ENCODE measurements at places on chromosomes 16 and 17.

- DNase-seq: no peak
These were observed 125.2 kb upstream of the EEF2KMT start for GRCh38 chr16:5222761-5223160.

DNA sequence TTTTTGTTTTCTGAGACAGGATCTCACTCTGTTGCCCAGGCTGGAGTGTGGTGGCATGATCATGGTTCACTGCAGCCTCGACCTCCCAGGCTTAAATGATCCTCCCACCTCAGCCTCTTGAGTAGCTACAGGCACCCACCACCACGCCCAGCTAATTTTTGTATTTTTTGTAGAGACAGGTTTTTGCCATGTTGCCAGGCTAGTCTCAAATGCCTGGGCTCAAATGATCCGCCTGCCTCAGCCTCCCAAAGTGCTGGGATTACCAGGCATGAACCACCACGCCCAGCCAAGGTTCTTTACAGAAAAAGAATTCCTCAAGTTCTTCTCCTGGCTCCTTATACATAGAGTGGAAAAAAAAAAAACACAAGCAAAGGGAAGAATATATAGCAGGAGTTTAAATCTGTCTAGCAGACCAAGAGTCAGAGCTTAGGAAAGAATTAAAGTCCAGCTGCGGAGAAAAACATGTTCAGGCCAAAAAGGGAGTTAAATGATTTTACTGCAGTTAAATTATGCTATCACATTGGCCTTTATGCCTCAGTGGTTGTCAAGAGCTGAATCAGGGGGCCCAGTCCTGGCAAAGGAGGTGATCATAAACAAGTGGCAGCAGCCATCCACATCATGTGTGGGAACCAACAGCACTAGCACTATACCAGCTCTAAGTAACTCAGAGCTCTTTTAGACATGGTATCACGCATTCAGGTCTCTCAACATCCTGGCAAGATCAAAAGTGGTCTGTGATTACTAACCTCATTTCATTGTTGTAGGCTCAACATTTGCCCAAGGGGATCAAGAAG is 39.3 kb downstream of the LIG3 start:
- no peak for DNase-seq

DNA sequence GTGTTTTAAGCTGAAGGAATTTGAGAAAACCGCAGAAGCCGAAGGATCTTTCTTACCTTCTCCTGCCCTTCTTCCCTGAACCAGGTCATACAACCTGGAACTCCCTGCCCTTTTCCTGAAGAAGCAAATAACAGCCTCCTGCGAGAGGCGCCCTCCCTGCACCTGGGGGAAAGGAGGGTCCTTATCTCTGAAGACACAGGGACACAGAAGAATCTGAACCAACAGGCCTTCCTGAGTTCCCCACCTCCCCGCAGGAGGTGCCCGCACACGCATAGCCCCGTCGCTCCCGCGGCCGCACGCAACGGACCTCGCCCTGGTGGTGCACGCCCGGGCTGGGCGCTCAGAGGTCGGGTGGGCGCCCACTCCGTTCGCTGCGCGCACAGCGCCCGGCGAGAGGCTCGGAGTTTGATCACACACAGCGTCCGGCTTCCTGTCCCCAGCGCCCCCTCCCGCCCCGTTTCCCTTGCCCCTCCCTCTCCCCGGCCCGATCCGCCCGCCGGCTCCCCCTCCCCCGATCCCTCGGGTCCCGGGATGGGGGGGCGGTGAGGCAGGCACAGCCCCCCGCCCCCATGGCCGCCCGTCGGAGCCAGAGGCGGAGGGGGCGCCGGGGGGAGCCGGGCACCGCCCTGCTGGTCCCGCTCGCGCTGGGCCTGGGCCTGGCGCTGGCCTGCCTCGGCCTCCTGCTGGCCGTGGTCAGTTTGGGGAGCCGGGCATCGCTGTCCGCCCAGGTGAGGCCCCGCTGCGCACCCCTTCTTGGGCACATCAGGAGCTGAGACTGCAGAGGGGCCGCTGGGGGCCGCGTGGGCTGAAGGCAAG is at the start of gene TNFSF12:
Gene TNFSF12 (plus strand): TSS at position 474 of the 816 bp plus-strand sequence. CDS start 96 bp downstream, at position 570.
- DNase-seq: no peak

DNA sequence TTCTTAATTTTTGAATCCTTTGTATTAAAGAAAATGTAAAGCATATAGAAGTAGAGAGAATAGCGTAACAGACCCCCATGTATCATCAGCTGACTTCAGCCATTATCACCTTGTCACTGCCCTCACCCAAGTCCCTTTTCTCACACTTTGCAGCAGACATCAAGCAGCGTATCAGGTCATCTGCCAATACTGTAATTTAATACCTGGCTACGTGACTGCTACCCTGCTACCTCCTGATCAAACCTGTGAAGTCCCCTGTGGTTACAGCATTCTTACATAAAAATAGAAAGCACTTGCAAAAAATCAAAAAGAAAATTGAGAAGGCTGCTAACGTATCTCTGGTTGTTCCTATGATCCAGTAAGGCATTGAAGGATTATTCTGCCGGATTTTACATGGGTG is 96.4 kb downstream of the PLCG2 start:
- DNase-seq: no peak

DNA sequence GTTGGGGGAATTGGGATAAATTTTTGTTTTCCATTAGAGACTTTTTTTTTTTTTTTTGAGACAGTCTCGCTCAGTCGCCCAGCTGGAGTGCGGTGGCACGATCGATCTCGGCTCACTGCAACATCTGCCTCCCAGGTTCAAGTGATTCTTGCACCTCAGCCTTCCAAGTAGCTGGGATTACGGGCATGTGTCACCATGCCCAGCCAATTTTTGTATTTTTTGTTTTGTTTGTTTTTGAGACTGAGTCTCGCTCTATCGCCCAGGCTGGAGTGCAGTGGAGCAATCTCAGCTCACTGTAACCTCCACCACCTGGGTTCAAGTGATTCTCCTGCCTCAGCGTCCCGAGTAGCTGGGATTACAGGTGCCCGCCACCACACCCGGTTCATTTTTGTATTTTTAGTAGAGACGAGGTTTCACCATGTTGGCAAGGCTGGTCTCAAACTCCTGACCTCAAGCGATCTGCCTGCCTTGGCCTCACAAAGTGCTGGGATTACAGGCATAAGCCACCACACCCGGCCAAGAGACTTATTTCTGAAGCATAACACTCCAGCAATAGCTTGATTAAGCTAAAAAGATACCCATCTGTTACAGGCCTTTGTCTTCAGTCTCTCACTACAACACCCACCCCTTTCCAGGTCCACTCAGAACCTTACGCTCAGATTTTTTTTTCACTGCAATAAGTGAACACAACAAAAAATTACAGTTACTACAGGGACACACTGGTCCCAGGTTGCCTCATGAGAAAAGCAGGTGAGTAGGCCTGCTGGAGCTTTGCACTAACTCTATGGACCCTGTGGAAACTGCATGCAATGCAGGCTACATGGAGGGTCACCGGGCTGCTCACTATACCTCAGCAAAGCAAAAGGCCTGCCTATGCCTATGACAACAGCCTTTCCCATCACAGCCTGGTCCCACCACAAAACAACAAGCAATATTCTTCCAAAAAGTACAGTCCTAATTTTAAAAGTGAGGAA is 34.6 kb downstream of the KANSL1 start:
- DNase-seq: no peak

GRCh38 chr16:82911925-82912324 is 285.2 kb downstream of the CDH13 start:
- no peak for DNase-seq

DNA sequence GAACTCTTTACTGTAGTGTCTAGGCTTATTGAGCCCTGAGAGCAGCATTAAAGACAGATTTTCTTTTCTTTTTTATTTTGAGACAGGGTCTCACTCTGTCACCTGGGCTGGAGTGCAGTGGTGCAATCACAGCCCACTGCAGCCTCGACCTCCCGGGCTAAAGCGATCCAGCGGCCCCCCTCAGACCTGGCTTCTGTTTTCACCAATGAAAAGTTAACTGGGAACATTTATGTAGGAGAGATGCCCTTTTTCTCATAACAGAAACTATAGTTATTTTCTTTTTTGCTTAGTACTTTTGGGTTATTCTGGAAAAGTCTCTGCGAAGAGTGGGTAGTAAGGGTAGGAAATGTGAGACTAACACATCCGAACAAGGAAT is 1.5 kb downstream of the MAP1LC3B start:
- DNase-seq: no peak

DNA sequence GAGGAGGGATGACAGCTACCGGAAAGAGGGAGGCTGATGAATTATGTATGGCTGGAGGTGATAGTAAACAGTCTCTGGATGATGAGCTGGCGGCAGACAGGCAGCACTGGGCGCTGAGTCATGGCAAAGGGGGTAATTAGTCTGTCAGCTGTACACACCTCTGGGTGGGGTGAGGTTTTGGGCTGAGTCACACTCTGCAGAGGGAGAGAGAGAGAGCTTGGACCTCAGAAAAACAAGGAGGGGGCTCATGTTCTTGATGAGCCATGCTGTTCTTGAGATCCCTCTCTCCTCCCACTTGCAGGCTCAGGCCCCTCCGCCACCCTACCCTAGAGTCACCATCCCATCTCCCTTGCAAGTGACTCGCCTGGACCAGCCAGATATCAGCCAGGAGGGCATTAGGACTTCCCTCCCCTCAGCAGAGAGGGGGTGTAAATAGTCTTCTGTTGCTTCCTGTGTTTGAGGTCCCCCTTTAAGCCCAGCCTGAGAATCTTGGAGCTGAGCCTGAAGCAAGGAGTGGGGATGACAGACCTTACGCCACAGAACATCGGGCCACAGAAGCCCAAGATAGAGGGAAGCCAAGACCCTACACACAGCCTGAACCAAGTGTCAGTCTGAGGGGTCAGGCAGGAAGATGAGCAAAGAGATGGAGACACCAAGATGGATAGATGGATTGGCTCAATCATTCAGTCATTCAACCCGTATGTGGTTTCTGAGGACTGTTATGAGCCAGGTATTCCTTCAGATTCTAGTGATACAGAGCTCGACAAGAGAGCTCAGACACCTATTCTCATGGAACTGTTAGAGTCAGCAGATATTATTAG is 383.2 kb upstream of the CCL2 start:
- DNase-seq: peak; percentile 4

DNA sequence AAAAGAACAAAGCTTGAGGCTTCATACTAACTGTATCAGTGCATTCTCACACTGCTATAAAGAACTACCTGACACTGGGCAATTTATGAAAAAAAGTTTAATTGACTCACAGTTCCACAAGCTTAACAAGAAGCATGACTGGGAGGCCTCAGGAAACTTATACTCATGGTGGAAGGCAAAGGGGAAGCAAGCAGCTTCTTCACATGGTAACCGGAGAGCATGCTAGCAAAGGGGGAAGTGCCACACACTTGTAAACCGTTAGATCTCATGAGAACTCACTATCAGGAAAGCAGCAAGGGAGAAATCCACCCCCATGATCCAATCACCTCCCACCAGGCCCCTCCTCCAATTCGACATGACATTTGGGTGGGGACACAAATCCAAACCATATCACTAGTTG is 25.3 kb downstream of the CTRB2 start:
- DNase-seq: no peak

DNA sequence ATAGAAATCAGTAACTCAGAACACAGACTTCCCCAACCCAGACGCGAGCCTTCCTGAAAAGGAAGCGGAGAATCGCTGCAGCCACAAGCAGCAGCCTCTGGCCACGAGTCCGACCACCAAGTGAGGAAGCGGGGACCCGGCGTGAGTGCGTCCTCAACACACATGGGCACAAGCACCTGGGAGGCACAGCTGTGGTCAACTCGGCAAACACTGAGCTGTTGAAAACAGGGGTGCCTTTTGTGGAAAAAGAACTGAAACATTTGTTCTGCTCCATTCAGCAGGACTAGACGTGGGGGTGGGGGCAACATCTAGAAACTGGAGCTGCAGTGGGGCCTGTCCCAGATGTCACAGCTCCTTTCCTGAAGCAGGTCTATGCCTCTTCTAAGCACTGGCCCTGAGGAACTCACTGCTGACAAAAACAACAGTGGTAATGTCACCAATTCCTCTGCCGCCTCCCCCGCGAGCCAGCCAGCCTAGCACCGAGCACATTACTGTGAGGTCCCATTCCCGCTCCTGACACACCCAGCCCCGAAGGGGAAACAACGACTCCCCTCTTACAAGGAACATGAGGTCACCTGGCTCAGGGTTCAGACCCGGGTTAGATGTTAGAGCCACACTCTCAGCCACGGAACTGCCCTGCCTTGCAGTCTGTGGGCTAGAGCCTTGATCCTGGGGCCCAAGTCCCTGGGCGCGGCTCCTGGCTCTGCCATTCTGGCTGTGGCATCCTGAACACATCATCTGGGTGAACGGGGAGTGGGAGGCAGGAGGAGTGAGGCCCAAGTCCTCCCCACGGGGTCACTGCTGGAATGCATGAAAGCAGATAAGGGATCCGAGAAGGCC is 29.0 kb downstream of the KDM8 start:
- no peak for DNase-seq

DNA sequence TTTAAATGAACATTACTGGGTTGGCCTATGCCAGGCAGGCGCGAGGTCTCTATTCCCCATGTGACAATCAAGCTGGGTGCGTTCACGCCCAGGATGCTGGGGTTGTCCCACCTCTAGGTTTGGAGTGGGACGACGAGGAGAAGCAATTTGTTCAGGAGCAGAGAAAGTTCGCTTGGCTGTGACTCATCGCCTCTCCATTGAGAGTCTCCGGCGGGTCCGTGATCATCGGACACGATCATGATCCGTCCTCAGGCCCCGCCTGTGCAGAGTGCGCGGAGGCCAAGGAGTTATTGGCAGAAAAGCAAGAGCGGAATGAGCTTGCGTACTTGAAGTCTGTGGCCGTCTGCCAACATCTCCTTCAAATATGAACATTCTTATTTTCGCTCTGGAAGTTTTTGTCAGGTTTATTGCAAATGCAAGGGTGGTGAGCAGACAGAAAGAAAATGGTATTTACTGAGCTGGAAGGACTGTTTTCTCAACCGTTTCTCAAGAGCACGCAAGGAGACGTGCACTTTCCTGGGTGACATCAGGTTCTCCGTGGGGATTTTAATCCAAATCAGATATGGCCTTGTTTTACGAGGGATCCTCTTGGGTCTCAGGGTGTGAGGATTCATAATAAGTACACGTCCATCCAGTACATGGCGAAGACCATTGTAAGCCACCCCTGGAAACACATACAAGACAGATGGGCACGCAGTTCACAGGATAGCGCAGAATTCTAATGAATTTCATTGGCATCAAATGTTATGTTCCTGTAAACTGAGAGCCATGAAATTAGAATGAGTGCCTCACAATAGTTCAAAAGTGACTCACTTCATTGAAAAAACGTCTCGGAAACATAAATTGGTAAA is 70.1 kb upstream of the CREBBP start:
- peak; percentile 94 for DNase-seq

- no peak for DNase-seq
These were observed 15.6 kb downstream of the QPRT start for GRCh38 chr16:29694384-29695195.

DNA sequence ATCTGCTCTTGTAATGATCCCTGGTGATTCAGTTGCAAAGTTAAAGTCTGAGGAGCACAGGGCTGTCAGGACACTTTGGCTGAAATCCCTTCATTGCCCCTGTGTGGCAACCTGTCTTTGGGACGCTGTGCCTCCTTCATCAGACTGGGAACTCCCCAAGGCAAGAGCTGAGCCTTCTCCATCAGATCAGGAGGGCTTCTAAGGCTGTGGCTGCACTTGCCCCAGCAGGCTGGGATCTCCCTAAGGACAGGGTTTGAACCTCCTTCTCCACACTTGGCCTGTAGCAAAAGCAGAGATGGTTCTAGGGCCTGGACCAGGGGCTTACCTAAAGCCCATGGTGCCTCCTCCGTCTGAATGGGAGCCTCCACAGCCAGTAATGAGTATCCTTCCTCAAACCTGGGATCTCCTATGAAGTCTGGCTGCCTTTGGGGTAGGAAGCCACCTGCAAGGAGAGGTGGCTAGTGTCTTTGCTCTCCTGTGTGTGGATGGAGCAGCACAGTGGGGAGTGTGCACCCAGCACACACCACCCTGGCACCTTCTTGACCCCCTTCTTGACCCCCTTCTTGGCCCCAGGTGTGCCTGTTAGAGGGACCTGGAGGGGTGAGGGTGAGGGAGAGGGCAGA is 79.0 kb upstream of the NKD1 start:
- DNase-seq: no peak

- no peak for DNase-seq
These were observed 6.2 kb upstream of the ETV4 start for GRCh38 chr17:43552229-43552837.
